SK-MEL-5 (cell line): ENCODE measurements at places on chromosomes 5 and 9.

- no peak for DNase-seq
Measured at GRCh38 chr5:79202076-79202475, 33.9 kb upstream of the JMY start.

GRCh38 chr5:141150224-141150992 lies 551 bp downstream of the PCDHB6 start:
- no peak for DNase-seq

DNA sequence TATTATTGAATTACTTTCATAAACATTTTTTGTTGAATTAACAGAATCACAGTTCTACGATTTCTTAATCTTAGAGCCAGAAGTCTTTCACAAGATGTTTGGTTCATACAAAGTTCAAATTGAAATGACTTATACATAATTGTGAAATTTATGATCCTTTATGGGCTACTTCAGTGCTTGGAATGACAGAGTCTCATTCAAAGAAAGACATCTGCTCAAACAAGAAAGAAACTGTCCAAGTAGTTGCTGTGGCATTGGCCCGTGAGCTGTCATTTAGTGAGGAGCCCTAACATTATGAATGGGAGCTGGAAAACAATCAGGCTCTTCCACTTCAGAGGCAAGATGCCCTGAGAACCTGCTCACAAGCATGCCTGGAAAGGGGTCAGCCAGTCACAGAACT lies 63.4 kb downstream of the AUH start:
- peak; percentile 55 for DNase-seq

GRCh38 chr9:118711843-118712242 lies 657.4 kb downstream of the BRINP1 start:
- no peak for DNase-seq

DNA sequence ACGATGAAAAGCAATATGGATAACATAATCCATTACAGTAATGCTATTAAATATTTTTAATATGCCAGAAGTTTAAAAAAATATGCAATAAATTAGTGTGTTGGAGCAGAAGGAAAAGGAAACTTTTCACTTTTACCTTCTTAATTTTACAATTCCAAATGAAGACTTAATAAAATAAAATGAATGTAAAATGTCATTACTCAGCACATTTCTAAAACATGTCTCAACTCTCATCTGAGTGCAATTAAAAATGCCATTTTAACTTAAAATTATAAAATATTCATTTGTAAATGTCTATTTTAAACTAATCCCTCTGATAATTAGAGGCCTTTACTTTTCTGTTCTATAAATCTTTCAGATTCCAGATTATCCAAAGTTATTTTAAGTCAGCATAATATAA lies 733.4 kb downstream of the DNAH5 start:
- DNase-seq: no peak

DNA sequence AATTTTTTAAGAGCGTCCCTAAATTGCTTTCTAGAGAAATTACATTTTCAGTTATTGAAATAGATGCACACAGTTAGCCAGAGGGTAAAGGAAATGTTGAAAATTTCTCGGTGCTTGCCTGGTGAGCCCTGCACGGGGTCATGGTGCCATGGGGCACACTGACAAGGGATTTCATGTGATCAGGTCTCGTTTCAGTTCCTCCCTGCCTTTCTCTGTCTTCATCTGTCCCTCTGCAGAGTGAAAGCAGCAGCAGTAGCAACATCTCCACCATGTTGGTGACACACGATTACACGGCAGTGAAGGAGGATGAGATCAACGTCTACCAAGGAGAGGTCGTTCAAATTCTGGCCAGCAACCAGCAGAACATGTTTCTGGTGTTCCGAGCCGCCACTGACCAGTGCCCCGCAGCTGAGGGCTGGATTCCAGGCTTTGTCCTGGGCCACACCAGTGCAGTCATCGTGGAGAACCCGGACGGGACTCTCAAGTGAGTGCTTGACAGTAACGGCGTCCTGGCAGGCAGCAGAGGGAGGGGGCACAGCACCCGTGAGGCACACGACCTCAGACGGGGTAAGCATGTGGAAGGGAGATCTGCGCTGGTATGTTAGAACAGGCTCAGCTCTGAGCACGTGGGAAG lies 89.1 kb upstream of the OTULINL start:
- no peak for DNase-seq

DNA sequence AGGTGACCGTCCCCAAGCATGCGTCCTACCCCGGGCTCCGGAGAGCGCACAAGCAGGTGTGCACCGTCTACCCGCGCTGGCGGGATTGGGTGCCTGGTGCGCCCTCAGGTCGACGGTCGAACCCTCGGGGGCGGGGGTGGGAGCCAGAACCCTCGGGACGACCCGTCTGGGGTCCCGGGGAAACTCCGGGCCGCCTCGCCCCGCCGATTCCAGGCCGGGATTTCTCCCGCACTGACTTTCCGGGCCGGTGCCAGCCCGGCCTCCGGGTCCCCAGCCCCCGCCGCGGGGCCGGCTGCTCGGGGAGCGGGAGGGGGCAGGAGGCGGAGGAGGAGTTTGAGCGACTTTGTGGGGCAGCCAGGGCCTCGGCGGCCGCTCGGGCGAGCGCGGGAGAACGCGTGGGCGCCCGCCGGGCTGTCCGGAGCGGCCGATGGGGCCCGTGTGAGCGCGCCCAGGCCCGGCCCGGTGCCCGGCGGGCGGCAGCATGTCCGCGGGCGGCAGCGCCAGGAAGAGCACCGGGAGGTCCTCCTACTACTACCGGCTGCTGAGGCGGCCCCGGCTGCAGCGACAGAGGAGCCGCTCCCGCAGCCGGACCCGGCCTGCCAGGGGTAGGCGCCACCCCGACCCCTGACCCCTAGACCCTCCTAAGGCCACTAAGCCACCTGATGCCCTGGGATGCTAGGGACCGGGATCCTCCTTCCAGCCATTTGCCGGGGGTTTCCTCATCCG lies at the start of gene DAB2IP:
DAB2IP (plus strand) TSS at position 340 of the 726 bp plus-strand sequence; CDS start at position 482, 142 bp downstream.
- DNase-seq: no peak

DNA sequence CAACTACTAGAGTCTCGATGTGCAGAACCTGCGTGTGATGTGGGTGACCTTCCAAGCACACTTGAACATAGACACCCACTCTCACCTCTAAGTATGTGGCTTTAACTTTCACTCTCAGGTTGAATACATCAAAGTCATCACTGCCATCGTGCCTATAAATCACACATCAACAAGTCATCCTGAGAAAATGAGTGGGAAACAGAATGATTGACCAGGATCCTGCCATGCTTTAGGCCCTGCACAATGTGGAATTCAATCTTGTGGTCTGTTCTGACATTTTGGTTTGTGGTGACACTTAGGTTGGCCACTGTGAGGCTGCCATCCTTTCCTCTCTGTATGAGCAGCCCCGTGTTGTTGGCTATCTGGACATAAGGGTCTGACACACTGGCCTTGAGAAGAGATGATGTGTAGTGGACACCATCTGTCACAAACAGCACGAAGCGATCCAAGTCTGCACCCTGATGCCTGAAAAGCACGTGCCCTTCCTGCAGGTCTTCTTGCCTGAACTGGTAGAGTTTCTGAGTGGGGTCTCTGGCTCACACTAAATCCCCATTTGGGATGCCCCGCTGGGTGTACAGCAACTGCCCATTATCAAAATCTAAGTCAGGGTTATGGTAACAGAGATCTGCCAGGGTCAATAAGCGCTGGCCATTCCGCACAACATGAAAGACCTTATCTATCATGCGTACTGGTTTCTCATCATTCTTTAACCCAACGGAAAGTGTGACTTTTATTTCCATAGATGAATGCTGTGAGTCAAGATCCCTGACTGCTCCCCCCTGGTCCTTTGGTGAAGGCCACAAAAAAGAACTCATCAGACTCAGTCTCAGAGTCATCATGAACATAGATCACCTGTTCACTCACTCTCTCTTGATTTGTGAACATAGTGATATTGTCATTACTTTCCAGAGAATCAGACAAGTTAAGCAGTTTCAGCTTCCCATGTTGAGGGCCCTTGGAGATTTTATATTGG lies 116.6 kb downstream of the ESM1 start:
- no peak for DNase-seq

GRCh38 chr5:129499208-129499852 lies 39.2 kb downstream of the ADAMTS19 start:
- DNase-seq: no peak

- no peak for DNase-seq
Measured at GRCh38 chr5:132427281-132428146, 58.0 kb downstream of the SLC22A5 start.

DNA sequence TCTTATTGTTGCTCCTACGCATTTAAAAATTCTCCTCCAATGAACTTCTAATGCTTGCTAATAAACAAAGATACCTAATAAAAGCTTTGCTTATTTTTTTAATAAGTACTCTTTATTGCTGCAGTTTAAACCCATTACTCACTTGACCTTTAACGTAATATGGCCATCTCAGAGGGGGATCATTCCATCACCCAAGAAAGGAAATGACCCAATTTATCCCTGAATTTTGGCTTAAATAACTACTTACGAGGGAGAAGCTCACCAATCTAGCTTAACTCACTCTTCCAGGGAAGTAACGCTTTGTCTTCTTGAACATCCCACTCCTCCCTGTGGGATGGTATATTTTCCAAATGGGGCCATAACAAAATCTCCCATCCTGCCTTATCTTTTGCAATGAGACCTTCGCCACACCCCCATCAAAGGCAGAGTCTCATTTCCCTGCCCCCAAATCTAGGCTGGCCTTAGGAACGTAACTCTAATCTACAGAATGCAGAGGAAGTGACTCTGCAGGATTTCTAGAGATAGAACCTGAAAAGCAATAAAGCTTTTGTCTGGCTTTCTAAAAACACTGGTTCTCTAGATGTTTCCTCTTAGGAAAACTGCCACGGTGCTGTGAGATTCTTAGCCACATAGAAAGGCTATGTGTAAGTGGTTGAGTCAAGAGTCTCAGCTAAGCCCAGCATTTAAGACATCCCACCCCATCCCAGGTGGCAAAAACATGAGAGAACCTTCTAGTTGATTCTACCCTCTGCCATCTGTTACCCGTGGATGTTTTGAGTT lies 310.0 kb downstream of the ASTN2 start:
- DNase-seq: no peak
